ENCODE measurements at places on chromosomes 4 and X.

DNA sequence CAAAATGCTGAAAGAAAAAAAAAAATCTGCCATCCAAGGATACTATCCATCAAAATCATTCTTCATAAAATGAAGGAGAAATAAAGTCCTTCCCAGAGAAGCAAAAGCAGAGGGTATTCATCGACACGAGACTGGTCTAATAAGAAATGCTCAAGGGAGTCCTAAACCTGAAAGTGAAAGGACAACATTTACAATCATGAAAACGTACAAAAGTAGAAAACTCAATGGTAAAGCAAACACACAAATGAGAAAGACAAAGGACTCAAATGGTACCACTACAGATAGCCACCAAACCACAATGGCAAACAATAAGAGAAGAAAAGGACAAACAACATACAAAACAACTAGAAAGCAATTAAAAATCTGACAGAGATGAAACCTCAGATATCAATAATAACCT is 41.0 kb downstream of the CD99L2 start:
- no peak for DNase-seq

- no peak for DNase-seq
Measured at GRCh38 chrX:150255441-150256296, 107.4 kb upstream of the MAMLD1 start.

- DNase-seq: no peak
Measured at GRCh38 chr4:95732061-95732460, 107.8 kb upstream of the PDHA2 start.

DNA sequence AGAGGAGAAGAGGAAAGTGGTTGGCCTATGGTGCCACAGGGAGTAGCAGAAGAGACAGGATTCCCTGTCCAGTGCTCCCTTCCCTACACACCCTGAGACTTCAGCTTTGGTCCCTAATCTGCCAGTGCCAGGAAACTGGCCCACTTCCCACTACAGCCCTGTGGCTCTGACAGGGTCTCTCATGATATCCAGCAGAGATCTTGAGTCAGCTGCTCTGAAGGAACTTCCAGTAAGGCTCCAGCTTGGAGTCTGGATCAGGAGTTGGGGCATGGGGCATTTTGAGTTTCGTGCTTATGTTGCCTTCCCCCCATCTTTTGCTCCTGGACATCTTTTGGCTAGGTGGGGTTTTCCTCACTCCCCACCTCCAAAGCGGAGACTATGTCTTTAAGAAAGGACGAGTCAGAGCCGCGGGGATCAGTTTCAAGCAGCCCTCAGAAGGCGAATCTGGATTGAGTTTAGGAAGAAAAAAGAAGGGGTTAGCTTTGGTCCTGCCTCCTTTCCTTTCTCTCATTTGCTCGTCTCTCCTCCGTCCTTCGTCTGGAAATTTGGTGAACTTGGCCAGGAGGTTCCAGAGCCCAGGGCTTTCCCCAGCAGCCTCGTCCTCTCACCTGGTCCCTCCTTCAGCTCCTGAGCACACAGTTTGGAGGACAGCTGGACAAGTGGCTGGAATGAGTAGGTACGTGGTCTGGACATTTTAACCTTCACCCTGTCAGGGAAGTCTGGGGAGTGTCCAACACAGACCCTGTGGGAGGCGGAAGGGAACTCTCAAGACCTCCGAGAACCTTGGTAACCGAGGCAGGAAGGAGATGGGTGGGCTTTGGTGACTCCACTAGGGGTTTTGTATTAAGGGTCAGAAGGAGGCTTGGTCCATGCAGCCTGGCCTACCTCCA is 104.4 kb downstream of the RTL5 start:
- no peak for DNase-seq

- DNase-seq: no peak
Measured at GRCh38 chr4:150145090-150145945, 67.1 kb downstream of the DCLK2 start.

DNA sequence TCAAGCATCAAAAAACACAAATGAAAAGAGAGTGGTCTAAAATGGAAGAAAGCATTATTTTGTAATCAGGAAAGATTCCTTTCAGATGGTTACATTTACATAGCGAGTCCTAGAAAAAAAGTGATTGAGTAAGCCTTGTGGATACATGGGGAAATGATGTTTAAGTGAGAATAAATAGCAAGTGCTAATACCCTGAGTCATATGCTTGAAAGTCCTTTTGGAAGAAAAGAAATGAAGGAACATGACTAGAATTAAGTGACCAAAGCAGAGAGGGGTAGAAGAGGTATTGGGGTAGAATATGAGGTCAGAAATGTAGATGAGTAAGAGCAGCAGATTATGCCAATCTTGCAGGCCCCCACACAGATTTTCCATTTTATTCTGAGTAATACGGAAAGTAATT is 814.8 kb upstream of the GRID2 start:
- DNase-seq: no peak

DNA sequence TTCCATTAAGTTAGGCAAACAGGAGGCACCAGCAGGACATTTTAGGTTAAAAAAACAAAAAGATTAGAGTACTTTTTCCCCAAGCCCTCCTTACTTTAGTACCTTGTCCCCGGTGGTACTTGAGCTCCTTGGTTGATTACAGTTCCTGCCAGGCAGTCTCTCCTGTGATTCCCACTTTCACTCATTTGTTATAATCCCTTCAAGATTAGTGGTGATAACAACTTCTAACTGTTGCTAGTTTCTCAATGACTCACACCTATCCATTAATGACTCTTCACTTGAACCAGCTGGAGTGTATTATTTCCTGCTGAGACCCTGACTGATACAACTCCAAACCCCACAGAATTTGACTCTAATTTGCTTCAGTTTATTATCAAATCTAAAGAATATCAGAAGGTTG is 765.0 kb upstream of the DIAPH2 start:
- no peak for DNase-seq

GRCh38 chrX:11579636-11580600 is 85.8 kb downstream of the ARHGAP6 start:
- no peak for DNase-seq

- DNase-seq: no peak
Measured at GRCh38 chr4:161005746-161006145, 1158.1 kb downstream of the FSTL5 start.

- no peak for DNase-seq
Measured at GRCh38 chrX:39675619-39676018, 422.1 kb downstream of the BCOR start.

GRCh38 chrX:17682259-17682658 is 55.0 kb upstream of the SCML1 start:
- no peak for DNase-seq
